ENCODE measurements at places on chromosomes 6 and 20.

- DNase-seq = no peak
These were observed 117.9 kb downstream of the SGK1 start for GRCh38 chr6:134199848-134200606.

DNA sequence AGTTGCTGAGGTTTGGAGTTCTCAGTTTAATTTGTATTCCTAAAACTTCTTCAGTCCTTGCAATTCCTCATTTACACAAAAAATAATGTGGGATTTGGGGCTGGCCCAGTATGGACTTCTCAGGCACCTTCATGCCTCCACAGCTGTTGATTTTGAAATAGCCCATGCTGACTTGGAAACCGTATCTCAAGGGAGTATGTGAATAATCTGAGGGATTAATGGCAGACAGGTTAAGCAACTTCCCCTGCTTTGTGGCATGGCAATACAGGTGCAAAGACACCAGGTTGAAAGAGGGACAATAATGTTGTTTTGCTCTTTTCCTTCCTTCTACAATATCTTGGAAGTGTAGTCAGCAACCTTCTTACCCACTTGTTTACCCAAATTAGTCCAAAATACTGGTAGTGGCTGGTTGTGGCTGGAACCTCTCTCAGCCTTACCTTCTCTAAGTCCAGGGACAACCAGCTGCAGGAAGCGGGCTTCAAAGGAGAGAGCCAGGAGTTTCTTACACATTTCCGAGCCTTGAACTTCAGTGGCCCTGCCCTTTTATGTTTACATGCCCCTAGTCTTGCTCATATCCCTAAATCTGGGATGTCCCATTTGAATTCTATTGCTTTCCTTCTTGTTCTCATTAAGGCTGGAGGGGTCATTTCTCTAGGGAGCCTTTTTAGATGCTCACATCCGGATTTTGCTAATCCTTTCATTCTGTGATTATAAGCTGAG is 44.1 kb upstream of the ADGRF1 start:
- no peak for DNase-seq

DNA sequence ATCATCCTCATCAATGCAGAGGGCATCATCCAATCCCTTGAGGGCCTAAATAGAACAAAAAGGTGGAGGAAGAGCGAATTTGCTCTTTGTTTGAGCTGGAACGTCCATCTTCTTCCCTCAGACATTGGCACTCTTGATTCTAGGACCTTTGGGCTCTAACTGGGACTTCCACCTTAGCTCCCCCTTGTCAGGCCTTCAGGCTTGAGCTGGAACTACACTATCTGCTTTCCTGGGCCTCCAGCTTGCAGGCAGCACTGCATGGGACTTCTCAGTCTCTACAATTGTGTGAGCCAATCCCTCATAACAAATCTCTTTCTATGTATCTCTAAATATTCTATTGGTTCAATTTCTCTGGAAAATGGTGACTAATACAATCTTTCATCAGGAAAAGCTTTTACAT is 155.4 kb downstream of the MCHR2 start:
- no peak for DNase-seq

GRCh38 chr6:44782892-44783291 is 395.4 kb downstream of the CDC5L start:
- no peak for DNase-seq

DNA sequence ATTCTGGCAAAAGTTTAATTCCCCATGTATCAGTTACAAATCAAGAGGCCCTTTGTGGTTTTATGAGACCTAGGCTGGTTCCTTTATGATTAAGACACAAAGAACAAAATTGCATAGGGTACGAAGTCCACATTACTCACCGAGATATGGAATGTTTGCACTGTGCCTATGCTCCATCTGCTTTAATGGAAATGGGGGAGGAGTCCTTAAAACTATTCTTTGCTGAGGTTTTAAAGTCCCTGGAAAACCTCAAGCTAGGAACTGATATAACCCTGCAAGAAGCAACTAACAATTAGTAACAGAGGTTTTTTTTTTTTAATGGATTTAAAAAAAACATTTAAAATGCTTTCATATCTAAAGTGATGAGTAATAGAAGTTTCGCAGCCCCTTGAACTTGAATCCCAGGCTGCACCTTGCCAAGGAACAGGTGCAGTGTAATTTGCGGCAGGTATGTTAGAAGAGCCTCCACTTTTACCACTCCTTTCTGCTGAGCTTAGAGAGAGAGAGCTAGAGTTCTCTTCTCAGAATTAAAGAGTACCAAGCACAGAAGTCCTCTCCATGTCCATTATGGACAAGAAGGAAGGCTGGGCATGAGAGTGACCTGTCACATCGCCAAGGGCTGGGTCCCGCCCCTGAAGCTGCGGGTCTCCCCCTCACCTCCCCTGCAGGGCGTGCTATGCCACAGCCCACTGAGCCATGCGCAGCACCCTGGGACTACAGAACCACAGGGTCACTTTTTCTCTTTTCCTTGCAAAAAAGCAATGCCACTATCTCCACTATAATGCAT is 2.3 kb downstream of the SERPINB1 start:
- DNase-seq = no peak

DNA sequence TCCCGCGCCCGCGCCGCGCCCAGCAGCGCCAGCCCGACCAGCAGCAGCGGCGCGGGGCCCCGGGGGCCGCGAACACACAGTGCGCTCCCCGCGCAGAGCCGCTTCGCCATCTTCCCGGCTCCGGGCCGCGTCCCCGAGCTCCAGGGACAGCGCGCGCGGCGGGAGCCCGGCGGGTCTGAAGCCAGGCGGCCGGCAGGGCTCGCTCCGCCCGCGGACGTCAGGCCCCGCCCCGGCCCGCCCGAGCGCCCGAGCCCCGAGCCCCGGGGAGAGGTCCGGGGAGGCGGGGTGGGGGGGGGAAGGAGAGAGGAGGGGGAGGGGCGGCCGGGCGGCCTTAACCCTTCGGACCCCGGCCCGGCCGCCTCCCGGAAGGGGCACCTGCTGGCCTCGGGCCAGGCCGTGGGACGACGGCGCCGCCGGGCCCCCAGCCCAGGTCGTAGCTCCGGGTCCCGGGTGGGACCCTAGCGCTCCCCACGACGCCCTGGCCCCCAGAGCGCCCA is at the start of gene LAMA5:
LAMA5 (minus strand) TSS at position 177 of the 497 bp plus-strand sequence; CDS start at position 110, 67 bp downstream.
- DNase-seq = no peak

DNA sequence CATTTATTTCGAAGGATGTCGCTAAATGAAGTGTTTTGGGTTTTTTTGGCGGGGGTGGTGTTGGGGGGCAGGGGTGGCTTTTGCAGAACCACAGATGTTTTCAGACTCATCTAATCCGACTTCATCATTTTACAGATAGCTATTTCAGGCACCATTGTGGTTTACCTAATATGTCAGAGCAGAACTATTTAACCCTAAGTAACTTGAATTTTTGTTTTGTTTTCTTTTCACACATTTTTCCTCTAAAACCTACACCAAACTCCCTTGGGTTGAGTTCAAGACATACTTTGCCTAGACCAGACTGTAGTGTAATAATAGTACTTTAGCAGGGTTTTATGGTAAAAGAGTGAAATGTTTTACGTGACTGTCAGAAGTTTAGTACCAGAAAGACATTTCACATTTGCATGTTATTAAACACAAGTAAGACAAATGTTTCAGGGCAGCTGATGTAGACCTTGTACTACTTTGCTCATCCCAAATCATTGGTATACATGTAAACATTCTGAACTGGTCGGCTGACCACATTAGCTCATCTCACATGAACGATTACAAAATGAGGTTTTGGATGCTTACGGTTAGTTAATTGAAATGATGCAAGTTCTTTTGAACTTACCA is 37.7 kb downstream of the MAP3K4 start:
- no peak for DNase-seq
